ENCODE measurements at places on chromosomes 7 and 10. TPM values are rescaled to one million over a fixed set of nuclear protein-coding genes. Genes with fewer than 3 reads are reported as not detected.

DNA sequence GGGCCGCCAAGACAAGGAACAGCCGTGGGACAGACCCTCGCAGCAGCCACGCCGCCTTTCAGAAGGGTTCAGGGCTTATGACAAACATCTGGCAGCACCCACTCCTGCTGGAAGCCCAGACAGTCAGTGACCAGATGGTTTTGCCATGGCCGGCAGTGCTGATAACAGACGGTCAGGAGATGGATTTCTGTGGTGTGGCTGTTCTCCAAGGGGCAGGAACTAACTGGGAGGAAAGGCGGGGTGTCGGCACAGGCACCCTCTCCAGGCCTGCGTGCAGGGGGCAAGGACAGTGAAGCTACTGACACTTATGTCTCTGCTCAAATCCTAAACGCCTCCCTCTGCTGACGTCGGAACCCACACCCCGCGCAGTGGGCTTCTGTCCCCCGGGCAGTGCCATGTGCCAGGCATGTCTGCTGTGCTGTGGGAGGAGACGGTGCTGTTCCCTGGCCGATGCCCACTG is 416.1 kb downstream of the DNAJB6 start:
- no peak for DNase-seq

CTNNA3 gene
- total RNA-seq: not detected

MIOS gene
- total RNA-seq: 14.0 TPM

- no peak for DNase-seq
These were observed 10.1 kb downstream of the DENND10 start for GRCh38 chr10:119113751-119114732.

LRRC61 gene
- 31.4 TPM for total RNA-seq

DNA sequence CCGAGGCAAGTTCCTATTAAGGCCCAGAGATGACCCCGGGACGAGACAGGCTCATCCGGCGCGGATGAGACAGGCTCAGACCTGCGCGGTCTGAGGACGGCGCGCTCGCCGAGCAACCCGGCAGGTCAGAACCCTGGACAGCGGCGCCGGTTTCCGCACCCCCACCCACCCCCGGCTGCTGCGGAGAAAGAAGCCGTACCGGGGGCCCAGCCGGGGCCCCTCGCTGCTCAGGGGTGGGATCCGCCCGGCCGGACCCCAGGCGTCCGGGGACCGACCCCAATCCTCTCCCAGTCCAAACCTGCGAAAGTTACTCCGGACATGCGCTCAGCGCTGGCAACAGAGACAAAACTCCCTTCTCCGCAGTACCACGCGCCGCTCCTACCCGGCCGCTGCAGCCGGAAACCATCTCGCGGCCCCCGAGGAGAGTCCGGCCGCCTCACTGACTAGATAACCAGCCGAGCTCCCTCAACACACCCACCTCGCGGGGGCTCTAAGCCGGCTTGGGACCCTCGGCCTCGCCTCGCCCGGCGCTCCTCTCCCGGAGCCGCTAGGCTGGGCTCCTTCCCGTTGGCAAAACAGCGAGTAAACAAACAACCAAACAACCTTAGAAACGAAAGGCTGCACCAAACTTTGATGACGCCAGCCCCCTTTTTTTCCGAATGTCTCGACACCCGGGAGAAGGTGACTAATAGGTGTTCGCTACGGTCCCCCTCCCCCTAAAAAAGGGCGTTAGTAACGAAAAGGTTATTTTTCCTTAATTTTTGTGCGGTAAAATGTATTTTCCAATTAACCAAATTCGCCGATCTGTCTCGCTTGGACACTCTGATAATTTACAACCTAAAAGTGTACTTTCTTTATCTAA is 2.3 kb upstream of the DRGX start:
- DNase-seq: peak; percentile 39

GRCh38 chr7:84247591-84247990 is 53.0 kb upstream of the SEMA3A start:
- DNase-seq: no peak

UPK3BL1 gene
- 37.3 TPM for total RNA-seq

GRCh38 chr7:155119801-155120382 is 49.8 kb downstream of the HTR5A start:
- DNase-seq: no peak

GRCh38 chr7:29798422-29798821 is 7.9 kb upstream of the WIPF3 start:
- no peak for DNase-seq

GRCh38 chr7:66267249-66267648 is 62.1 kb downstream of the TPST1 start:
- DNase-seq: no peak

DNA sequence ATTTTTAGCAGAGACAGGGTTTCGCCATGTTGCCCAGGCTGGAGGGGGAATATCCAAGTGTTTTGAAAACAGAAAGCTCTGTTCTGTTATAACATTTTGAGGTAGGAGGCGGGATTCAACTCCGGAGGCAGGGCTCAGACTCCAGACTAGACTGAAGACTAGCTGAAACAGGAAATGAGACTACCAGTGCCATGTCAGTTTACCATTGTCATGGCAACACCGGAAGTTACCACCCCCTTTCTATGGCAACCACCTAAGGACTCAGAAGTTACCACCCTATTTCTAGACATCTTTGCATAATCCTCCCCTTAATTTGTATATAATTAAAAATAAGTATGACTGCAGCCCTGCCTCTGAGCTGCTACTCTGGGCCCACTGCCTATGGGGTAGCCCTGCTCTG is 1069.1 kb upstream of the AUTS2 start:
- no peak for DNase-seq

HOXA10 gene
- not detected for total RNA-seq
